T-helper 22 cell (primary cell): ENCODE measurements at places on chromosomes 12 and 14.

DNA sequence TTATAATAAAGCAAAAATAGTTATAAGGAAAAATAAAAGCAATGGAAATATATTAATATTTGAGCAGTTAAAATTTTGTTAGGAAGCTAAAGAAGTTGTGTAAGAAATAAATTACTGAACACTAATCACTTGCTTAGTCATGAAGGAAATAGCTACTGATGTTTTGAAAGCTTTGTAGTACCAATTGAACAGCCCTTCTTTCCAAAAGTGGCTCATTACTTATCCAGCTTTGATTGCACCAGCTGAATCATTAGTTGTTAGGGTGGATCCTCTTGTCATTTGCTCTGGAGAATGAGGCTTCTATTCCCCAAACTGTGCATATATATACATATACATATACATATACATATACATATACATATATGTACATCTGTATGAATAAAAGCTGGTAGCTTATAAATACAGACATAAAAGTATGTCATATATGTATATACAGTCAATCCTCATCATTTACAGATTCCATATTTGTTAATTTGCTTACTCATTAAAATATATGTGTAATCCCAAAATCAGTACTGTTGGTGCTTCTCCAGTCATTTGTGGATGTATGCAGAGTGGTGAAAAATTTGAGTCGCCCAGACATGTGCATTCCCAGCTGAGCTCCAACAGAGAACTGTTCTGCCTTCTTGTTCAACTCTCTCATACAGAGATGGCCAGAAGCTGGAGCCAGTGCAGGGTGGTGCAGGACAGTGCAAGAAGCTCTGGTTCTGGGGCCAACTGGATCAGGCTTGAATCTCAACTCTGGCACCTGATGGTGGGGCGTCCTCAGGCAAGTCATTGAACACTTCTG lies 214.1 kb downstream of the RPAP3 start:
- no peak for DNase-seq

DNA sequence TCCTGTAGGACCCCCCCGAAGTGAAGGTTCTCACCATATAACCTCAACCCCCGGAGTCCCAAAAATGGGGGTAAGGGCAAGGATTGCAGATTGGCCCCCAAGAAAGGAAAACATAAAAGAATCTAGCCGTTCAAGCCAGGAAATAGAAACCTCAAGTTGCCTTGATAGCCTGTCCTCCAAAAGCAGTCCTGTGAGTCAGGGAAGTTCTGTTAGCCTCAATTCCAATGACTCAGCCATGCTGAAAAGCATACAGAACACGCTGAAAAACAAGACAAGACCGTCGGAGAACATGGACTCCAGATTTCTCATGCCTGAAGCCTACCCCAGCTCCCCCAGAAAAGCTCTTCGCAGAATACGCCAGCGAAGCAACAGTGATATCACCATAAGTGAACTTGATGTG lies 344.2 kb upstream of the RGS6 start:
- no peak for DNase-seq

DNA sequence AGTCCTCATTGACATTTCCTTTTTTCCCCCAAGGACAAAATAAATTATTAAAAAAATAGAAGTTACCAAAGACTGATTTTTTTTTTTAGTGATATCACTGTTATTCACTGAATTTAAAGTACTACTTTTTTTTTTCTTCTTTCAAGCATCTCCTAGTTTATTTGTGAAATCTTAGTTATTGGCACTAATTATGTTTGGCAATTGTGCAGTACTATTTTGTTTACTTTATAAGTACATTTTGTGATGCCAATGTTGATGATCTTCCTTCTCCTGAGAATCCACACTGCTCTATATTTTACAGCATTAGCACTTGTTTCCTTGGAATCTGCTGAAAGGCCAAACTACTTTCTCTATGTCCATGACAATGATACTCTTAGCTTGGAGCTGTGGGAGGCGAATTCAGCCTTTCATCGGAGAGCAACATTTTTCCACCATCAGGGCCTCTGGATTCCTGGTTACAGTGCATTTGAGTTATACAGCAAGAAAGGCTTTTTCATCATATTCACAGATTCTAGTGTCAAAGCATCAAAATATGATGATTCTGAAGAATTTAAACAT lies 123.8 kb upstream of the PTPRQ start:
- no peak for DNase-seq

- DNase-seq: no peak
Measured at GRCh38 chr14:91410771-91411536, 6.7 kb downstream of the CCDC88C start.

DNA sequence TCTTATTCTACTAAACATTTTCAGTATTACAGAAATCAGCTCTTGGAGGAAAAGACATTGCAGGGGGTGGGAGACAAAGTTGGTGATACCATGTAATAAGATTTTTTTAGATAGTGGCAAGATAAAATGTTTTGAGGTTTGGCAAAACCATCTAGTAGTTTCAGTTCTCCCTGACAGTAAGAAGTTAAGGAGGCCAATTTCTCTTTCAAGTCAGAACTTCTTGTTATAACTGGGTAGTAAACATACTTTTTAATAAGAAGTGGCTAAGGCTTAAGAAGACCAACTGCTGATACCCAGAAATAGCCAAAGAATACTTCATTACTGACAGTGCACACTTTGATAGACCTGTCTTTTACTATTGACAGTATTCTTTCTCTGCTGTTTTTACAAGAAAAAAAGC lies 452.3 kb downstream of the DIO2 start:
- no peak for DNase-seq

DNA sequence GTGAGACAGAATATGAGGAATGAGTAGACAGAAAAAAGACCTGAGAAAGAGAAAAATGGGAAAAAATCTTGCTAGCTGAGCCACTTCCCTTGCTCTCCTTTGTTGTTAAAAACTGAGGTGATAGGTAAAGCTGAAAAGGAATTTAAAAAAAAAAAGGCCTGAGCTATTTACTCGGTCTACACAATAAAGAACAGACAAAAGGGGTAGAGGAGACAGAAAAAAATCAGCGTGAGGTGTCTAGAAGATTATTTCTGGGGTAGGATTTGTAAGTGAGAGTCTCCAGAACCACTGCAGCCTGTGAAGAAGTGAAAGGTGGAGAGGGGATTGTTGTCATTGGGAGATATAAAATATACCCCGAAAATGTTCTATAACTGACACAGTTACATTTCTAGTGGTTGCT lies 98.8 kb downstream of the EXOC5 start:
- no peak for DNase-seq

GRCh38 chr12:120481022-120481767 lies 11.6 kb upstream of the SRSF9 start:
- DNase-seq: no peak
